Esophagus squamous epithelium (tissue), 5 donors: ENCODE measurements at places on chromosomes 7 and 10.

- no peak for DNase-seq
Measured at GRCh38 chr10:103789771-103790201, 65.6 kb downstream of the SH3PXD2A start.

DNA sequence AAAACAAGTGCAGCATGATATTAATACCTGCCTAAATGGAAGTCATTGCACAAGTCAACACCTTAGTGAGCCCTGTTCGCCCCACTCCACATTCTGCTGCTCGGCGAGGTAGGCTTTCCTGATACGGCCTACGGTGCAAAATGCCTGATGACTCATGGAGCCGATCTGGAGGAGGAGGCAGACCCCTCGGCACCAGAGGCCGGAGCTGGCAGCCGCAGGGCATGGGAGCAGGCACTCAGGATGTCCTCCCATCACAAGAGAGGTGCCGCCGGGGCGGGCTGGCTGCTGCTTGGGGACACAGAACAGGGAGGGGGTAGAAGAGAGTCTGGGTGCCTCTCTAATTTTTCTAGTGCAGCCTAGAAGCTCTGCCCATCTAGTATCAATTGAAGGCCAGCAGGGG lies 418.5 kb upstream of the MGMT start:
- DNase-seq = no peak

- DNase-seq = no peak
Measured at GRCh38 chr10:75229971-75230370, 5.8 kb downstream of the COMTD1 start.

DNA sequence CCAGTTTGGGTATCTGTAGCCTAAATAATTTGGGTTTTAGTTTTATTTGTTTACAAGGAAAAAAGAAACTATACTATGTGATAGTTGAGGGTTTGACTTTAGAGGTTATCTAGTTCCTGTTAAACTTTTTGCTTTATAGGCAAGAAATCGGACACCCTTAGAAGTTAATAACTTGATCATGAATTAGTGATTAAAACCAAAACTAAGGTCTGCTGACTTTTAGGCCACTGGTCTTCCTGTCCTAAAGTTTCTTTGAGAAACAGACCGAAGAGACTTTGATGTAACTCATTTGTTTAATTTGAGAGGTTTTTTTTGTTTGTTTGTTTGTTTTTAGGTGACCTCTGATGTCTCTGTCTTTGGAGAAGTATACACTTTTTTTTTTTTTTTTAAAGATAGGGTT lies 59.7 kb downstream of the PHTF2 start:
- DNase-seq = no peak

DNA sequence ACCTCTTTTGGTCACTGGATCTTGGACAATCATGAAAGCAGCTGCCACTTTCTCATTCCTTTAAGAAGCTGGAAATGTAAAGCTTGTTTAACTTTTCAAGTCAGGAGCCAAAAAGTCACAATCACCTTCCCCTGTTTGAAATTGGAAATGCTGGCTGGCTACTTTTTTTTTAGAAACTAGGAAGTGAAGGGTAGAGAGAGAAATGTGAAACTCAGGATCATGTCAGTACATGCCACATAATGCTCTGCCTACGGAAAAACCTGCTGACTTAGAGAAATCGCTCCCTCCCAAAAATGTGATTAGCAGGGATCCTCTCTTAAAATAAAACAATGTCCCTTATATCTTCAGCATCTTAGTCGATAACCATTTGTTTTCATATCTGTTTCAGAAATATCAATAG lies 188.4 kb upstream of the C7orf33 start:
- no peak for DNase-seq

DNA sequence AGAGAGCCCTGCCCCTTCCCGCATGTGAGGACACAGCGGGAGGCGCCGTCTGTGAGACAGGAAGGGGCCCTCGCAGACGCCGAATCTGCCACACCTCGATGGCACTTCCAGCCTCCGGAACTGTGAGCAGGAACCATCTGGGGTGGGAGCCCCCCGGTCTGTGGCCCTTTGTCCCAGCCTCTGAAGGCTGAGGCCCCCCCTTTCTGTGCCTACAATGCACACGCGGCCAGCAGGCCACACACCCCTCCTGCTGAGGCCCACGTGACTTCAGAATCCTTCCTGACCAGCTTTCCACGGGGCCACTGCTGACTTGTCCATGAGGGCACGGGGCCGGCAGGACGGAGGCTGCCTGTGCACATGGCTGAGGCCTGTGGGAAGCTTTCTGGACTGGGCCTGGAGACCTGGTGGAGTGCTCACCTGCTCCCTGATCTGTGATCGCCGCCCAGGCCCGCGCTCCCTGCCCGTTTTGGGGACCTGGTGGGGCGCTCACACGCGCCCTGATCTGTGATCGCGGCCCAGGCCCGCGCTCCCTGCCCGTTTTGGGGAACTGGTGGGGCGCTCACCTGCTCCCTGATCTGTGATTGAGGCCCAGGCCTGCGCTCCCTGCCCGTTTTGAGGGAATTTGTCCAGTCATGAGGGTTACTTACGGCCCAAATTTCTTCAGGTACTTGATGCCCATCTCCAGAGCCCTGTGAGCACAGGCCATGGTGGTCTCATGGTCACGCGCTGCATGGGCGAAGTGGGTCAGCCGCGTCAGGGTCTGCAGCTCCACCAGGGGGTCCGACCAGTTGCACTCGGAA lies 34.3 kb downstream of the CFAP46 start:
- no peak for DNase-seq

DNA sequence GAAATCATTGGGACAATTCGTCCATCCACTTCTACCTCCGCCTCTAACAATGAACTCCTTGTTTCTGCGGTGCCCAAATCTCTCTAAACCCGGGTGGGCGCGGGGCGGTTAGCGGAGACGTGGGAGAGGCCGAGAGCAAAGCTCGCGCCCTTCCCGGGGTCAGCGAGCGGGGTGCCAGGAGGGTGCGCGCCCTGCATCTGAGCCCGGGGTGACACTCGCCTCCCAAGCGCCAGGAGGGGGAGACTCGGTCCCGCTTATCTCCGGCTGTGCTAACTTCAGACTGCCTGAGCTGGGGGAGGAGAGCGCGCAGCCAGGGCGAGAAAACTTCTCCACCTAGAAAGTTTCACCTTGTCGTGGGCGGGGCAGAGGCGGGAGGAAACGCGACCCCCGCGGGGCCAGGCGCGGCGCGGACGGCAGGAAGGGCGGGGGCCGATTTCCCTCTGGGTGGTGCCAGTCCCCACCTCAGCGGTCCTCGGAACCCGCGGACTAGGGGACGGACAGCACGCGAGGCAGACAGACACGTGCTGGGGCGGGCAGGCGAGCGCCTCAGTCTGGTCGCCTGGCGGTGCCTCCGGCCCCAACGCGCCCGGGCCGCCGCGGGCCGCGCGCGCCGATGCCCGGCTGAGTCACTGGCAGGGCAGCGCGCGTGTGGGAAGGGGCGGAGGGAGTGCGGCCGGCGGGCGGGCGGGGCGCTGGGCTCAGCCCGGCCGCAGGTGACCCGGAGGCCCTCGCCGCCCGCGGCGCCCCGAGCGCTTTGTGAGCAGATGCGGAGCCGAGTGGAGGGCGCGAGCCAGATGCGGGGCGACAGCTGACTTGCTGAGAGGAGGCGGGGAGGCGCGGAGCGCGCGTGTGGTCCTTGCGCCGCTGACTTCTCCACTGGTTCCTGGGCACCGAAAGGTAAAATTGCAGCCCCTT lies at the start of gene MET:
TSS of gene MET (plus strand) at position 516 of the 915 bp plus-strand sequence. CDS start 26,889 bp downstream, outside the sequence.
- no peak for DNase-seq

DNA sequence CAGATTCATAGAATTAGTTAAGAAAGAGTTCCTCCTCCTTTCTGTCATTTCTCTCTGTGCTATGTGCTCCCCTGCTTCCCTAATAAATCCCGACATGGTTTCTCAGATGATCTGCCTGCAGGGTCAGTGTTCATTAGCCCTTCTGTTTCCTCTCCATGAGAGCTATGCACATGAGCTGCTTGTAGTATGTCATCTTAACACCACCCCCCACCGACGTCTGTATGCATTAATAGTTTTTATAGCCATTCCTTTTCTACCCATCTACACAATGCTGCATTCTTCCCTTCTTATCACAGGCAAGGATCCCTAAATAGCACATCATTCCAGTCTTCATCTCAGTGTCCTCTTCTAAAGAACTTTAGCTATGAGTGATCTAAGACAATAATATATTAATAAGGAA lies 809.1 kb downstream of the ANKRD7 start:
- no peak for DNase-seq

DNA sequence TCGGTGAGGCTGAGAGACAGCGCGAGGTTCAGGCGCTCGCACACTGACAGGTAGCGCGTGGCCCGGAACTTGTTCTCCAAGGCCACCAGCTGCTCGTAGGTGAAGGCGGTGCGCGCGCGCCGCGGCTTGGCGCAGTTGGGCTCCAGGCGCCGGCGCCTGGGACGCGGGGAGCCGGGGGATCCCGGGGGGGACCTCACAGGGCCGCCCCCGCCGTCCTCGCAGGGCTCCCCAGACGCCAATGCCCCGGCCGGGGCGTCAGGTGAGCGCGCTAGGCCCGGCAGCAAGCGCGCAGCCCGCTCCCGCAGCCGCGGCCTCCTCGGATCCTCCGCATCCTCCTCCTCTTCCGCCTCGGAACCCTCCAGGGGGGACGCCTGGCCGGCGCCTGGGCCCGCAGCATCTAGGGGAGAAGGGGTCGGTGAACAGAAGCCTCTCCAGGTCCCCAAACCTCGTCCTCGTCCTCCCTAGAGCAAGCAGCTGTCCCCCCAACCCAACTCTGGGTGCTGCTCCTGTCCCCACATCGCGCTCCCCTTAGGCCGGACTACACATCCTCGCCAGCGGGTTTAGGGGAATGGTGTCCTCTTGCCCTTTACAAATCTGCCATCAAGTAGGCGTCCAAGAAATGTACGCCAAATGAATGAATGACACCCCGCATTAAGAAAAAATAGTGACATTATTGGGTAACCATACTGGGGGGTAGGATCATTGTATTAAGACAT lies 1.9 kb downstream of the NKX1-2 start:
- no peak for DNase-seq

GRCh38 chr10:76675561-76675950 lies 962.1 kb downstream of the KCNMA1 start:
- DNase-seq = no peak

DNA sequence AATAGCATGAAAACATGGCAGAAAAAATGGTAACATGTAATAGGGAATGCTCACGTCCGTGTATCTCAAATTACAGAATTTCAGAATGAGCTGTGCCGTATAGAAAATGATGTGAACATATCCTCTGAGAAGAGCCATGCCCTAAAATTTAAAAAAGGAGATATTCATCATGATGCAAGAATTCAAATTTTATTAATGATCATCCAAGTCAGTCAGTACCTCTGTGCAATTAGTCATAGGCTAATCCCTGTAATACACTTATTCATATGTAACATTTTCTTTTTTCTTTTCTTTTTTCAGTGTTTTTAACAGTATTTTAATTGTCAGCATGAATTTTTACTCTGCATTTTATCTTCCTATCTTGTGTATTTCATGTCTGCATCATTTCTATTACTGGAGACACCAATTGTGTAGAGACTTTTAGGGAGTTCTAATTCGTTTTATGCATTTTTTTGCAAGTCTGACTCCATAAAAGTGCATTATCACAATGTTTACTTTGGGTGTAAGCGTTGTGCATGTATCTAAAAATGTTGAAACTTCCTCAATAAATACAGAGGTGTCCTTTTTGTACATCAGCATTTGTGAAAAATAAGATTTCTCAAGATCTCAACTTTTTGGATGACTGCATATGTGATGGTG lies 1103.7 kb upstream of the CELF2 start:
- DNase-seq = no peak

DNA sequence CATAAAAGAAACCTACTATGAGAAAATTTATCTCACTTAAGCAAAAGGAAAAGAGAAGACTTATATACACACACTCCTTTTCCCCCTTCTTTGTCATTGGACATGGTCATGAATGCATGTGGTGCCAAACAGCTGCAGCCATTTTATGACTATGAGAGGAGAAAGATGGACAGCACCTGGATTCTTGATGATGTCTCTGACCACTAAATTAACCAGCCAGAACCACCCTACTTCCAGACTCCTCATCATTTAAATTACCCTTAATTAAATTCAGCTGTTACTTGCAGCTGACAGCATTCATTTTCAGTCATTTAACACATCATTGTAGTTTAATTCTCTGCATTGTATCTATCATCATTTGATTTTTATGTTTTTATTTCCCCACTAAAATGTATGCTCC lies 379.0 kb upstream of the HPS1 start:
- no peak for DNase-seq

DNA sequence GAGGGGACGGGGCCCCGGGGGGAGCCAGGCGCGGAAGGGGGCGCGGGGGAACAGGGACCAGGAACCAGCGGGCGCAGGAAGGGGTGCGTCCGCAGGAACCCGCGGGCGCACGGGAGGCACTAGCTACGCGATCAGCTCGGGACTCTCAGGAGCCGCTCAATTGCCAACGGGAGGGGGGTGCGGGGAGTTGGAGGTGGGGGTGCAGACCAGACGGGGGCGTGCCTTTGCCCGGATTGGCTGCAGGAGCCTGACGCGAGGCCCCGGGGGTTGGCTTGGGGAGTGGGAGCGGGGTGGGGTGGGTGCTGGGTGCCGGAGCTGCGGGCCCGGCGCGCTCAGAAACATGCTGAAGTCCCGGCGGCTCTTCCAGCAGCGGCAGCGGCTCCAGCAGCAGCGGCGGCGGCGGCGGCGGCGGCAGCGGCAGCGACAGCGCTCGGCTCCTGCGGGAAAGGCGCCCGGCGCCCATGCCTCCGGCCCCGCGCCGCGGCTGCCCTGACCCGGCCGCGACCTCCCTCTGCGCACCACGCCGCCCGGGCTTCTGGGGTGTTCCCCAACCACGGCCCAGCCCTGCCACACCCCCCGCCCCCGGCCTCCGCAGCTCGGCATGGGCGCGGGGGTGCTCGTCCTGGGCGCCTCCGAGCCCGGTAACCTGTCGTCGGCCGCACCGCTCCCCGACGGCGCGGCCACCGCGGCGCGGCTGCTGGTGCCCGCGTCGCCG lies at the start of gene ADRB1:
TSS of gene ADRB1 (plus strand) at position 335 of the 715 bp plus-strand sequence. CDS start at position 602, 267 bp downstream.
- DNase-seq = peak; percentile 12

- no peak for DNase-seq
Measured at GRCh38 chr7:127393368-127394058, 1.0 kb upstream of the ZNF800 start.

- no peak for DNase-seq
Measured at GRCh38 chr7:105600720-105601550, 19.6 kb upstream of the EFCAB10 start.

DNA sequence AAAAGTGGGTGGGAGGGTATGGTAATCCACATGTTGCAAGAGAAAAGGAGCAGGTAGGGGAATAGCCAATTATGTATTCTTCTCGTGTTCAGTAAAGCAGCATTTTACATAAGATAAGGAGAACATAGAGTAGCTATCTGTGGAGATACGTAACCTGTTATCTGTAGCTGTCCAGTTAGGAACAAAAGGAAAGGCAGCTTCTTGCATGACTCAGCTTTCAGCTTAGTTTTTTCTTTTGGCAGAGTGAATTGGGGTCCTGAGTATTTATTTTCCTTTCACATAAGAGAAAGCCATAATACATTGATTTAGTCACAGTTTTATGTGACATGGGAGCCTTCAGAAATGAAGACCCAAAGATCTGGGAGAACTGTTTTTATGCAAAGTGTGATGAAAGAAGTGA lies 116.7 kb upstream of the IMMP2L start:
- DNase-seq = no peak

GRCh38 chr10:132705173-132705572 lies 80.8 kb downstream of the NKX6-2 start:
- DNase-seq = no peak
